ENCODE measurements at places on chromosomes 12 and 14. TPM values are rescaled to one million over a fixed set of nuclear protein-coding genes. Genes with fewer than 3 reads are reported as not detected.

Gene FSCB
- not detected for total RNA-seq

Gene MIP
- total RNA-seq, result not detected

Gene SERPINA1
- total RNA-seq, result 22.4 TPM

- H3K27ac ChIP-seq, result no peak overlapping the region
- DNase-seq, result no peak
- no peaks in the 10 kb centered on the region for H3K36me3 ChIP-seq
- peaks cover 8% of the 10 kb centered on the region for H3K4me1 ChIP-seq
Measured at GRCh38 chr12:6360080-6360571, 15.2 kb downstream of the SCNN1A start.

DNA sequence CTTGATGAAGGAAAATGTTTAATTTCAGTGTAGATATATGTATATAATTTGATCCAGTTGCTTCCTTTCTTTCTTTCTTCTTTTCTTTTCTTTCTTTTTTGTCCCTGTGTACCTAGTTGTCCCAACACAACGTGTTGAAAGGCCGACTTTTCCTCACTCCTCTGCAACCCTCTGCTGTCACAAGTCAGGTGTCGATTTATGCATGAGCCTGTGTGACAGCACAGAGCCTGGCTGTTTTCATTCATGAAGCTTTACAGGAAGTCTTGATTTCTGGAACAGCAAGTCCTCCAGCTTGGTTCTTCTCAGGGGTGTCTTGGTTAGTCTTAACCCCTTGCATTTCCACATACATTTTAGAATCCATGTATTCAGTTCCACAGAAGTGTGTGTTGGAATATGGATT is 88.1 kb downstream of the PPP2R5C start:
- H3K27me3 ChIP-seq, result no peaks in the 10 kb centered on the region
- no peak overlapping the region for H3K4me3 ChIP-seq
- H3K4me1 ChIP-seq, result peaks cover 15% of the 10 kb centered on the region
- H3K27ac ChIP-seq, result no peak overlapping the region
- no peak for DNase-seq

DNA sequence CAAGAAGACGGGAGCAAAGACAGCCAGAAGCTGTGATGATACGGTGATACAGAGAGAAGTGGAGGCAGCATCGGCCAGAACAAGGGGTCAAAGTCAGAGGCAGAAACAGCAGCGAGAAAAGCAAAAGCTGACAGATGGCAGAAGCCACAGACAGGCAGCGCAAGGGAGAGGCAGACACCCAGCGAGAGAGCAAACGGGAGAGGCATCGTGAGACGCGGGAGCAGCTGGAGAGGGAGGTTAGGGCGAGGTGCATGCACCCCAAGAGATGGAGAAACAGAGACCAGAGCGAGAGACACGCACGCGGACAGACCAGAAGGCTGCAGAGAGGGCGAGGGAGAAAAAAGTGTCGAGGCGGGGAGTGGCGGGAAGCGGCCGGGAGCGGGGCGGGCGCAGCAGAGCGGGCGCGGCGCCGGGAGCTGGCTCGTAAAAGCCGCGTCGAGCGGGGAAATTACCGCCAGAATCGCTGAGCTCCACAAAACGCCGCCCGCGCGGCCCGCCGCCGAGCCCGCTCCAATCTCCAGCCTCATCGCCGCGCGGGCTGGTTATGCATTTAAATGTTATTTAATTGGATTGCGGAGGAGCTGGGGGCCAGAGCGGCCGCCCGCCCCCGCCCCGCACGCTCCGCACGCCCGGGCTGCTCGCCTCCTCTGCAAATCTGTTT is 15.6 kb downstream of the SMUG1 start:
- no peaks in the 10 kb centered on the region for H3K27me3 ChIP-seq
- H3K27ac ChIP-seq, result no peak overlapping the region
- no peaks in the 10 kb centered on the region for H3K36me3 ChIP-seq

All from thoracic aorta (tissue), 2 donors.